Endothelial cell of umbilical vein (primary cell): ENCODE measurements at places on chromosomes 12 and 14. TPM values are rescaled to one million over a fixed set of nuclear protein-coding genes. Genes with fewer than 3 reads are reported as not detected.

- peak overlapping the region; percentile 79 for H3K27ac ChIP-seq
- peak; percentile 69 for DNase-seq
- no peaks in the 10 kb centered on the region for H3K27me3 ChIP-seq
- H3K4me3 ChIP-seq: no peak overlapping the region
Observed at GRCh38 chr12:89461190-89461589, 63.4 kb downstream of the GALNT4 start.

GRCh38 chr12:116538076-116538591 is 21.0 kb upstream of the MAP1LC3B2 start:
- no peak overlapping the region for H3K4me3 ChIP-seq
- no peaks in the 10 kb centered on the region for H3K36me3 ChIP-seq
- DNase-seq: no peak
- H3K27me3 ChIP-seq: no peaks in the 10 kb centered on the region

DNA sequence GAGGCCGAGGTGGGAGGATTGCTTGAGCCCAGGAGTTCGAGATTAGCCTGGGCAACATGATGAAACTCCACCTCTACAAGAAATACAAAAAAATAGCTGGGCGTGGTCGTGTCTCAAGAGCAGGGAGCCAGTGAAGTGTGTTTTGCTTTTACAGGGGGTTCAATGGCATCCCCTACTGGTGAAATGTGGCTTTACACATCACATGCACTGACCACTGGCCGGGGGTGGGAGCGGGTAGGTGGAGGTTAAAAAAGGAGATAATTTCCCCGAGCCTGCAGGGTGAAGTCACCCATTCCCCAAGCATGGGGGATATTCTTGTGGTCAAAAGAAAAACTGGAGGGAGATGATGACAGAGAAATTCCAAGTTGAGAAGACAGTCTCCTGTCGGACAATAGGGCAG is 63.6 kb upstream of the PWP1 start:
- H3K4me1 ChIP-seq: no peaks in the 10 kb centered on the region
- no peak overlapping the region for H3K27ac ChIP-seq
- DNase-seq: no peak

DNA sequence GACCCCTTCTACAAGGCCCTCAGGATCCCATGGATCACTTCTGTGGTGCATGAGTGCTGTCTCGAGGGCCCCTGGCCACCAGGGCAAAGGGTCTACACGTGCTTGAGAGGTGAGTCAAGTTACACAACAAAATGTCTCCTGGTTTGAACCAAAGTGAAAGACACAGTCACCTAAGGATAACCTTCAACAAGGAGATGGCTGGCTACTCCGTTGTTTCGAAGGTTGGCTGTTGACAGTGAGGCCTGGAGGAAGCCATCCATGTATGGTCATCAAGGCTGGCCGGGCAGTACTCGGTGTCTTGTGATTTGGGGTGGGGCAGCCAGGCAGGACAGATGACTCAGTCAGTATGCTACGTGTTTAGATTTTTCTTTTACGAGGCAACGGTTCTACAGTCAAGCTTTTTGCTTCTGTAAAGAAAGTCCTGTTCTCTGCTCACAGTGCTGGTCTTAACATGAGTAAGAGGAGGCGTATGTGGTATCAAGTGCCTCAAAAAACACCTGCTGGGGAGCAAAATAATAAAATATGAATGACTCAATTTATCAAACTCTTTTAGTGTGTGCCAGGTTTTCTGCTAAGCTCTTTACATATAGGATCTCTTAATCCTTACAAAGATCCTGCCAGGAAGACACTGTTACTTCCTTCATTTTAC is 18.0 kb upstream of the NT5DC3 start:
- peaks cover 5% of the 10 kb centered on the region for H3K4me1 ChIP-seq
- H3K27ac ChIP-seq: no peak overlapping the region
- peak; percentile 28 for DNase-seq
- H3K36me3 ChIP-seq: no peaks in the 10 kb centered on the region
- H3K4me3 ChIP-seq: no peak overlapping the region

GRCh38 chr14:25832585-25832984 is 765.2 kb downstream of the NOVA1 start:
- no peak overlapping the region for H3K4me3 ChIP-seq
- H3K36me3 ChIP-seq: no peaks in the 10 kb centered on the region
- H3K27me3 ChIP-seq: no peaks in the 10 kb centered on the region
- H3K27ac ChIP-seq: no peak overlapping the region

GRCh38 chr14:92314182-92314581 is 8.8 kb upstream of the SLC24A4 start:
- no peaks in the 10 kb centered on the region for H3K4me1 ChIP-seq
- DNase-seq: no peak
- no peak overlapping the region for H3K27ac ChIP-seq
- no peaks in the 10 kb centered on the region for H3K27me3 ChIP-seq

- H3K27ac ChIP-seq: no peak overlapping the region
- DNase-seq: no peak
- no peaks in the 10 kb centered on the region for H3K36me3 ChIP-seq
- peaks cover 14% of the 10 kb centered on the region for H3K27me3 ChIP-seq
- no peaks in the 10 kb centered on the region for H3K4me1 ChIP-seq
- H3K4me3 ChIP-seq: no peak overlapping the region
Observed at GRCh38 chr14:51023964-51024363, 70.9 kb downstream of the TRIM9 start.

DNA sequence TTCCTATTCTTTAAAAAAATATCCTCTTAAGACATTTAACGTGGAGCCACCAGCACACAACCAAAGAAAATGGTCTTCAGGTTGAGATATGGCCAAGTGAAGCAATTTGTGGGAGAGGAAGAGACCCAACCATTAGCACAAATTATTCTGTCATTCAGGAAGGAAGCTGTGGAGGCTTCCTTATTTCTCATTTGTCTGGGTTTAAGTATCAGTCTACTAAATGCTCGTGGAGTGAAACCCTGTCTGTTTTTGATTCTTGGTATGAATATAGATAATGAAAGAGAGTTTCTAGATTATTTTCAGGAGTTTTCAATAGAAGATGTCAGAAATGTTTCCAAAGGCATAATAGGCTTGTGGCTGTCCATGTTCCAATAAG is 125.1 kb downstream of the GPR65 start:
- H3K27me3 ChIP-seq: no peaks in the 10 kb centered on the region
- no peaks in the 10 kb centered on the region for H3K36me3 ChIP-seq
- no peak for DNase-seq
- H3K4me3 ChIP-seq: no peak overlapping the region

DNA sequence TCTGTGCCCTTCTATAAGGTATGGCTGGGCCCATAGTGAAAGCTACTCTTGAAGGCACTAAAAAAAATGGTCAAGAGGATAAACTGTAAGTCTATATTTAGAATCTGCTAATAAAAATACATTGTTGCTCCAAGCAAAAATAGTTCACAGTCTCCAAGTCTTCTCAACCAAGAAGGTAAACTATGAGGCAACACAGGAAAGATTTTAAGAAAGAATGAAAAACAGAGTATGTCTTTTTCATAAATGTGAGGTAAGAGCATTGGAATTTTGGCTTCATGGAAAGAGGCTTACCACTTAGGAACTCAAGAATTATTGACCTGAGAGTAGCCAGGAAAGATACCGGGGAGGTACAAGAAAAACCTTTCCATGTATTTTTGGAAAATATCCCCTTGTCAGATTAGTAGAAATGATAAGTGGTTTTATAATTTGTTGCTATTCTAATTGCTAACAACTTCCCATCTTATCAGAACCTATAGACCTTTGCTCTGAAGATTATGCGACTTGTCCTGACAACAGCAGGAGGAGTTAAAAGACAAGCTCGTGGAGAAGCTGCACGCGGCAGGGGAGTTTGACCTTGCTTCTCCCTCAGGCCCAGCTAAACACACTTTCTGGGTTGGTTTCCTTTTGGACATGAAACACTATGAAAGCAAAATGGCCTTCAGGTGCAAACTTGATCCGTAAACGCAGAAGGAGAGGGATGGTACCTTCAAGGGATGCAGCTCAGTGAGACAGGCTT is 238.1 kb downstream of the FOXN3 start:
- DNase-seq: no peak
- no peaks in the 10 kb centered on the region for H3K36me3 ChIP-seq
- H3K4me3 ChIP-seq: no peak overlapping the region

GRCh38 chr14:51446771-51447170 is 204.9 kb upstream of the FRMD6 start:
- H3K27ac ChIP-seq: peak overlapping the region; percentile 36
- no peak overlapping the region for H3K4me3 ChIP-seq
- H3K27me3 ChIP-seq: no peaks in the 10 kb centered on the region
- peaks cover 55% of the 10 kb centered on the region for H3K4me1 ChIP-seq
- H3K36me3 ChIP-seq: no peaks in the 10 kb centered on the region
- peak; percentile 62 for DNase-seq

DNA sequence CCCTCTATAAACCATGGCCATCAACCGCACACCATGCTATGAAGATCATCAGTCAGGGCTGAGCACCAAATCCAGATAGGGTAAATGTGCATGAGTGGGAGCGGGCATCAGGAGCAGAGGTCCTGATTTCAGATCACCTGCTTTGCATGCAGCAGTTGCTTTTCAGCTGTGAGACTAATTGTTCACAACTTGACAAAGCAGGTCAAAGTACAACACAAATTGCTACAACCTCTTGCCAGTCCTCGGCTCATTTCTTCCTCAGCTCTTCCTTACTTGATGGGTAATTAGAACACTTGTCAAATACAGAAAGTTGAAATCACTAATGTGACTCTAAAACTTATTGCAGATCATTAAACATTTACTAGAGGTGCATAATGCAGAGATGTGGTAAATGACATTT is 171.6 kb downstream of the PPM1H start:
- no peak overlapping the region for H3K4me3 ChIP-seq
- DNase-seq: no peak
- no peaks in the 10 kb centered on the region for H3K36me3 ChIP-seq
- H3K27ac ChIP-seq: no peak overlapping the region

DNA sequence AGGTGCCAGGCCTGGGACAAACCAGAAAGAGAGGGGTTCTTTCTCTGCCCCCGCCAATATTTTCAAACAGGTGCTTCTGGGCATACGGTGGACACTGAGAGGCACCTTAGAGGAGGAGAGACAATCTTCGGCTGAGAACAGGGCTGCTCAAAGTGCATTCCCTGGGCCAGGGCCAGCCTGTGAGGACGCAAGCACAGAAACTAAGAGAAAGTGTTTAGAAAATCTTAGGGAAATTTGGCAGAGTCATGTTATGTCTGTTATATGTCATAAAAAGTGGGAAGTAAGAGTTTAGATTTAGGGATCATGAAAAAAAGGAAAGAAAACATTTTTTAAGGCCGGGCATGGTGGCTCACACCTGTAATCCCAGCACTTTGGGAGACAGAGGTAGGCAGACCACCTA is 83.7 kb downstream of the VWF start:
- H3K27ac ChIP-seq: no peak overlapping the region
- DNase-seq: no peak
- H3K4me3 ChIP-seq: no peak overlapping the region
- no peaks in the 10 kb centered on the region for H3K4me1 ChIP-seq
- no peaks in the 10 kb centered on the region for H3K27me3 ChIP-seq

DNA sequence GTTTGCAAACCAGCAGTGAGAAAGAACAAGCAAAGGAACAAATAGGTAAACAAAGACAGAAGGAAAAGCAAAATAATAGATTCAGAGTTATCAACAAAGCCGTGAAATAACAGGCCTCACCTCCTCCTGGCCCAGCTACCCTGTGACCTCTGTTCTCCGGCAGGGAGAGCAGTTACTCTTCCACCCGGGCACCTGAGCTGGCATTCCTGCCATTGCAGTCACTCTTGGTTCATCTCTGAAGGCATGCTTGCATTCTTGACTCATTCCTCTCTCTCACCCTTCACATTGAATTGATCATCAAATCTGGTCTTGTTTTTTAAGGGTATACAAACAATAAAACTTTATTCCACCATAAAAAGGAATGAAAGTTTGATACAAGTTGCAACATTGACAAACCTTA is 95.1 kb downstream of the TTC8 start:
- H3K27me3 ChIP-seq: no peaks in the 10 kb centered on the region
- DNase-seq: no peak
- no peaks in the 10 kb centered on the region for H3K36me3 ChIP-seq

DNA sequence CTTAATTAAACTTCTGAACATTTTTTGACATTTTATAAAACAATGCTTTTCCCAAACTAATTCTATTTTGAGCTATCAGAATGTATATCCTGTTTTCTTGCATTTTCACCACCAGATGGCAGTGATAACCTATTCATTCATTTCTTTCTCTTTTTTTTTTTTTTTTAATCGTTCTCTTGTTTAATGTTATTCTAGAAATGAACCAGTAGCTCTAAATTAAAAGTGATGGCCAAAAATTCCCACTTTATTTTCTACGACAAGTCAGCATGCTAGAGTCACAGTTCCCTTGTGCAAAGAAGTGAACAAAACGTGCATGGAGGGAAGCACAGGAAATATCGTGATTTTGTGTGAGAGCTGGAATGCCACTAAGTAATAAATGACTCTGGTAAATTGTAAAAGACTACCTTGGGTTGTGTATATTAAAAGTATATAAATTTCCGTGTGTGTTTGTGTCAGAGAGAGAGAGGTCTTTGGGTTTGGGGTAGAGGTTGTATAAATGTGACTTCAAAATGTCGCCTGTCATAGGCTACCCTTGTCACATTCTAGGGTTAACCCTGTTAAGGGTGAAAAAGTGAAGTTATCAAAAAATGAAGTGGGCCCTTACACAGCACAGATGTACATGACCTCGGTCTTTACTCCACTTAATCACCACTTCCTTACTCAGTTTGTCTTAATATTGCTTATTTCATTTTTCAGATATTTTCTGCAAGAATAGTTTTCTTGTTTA is 40.4 kb upstream of the LDHB start:
- H3K27me3 ChIP-seq: peaks cover 5% of the 10 kb centered on the region
- DNase-seq: peak; percentile 49
- no peaks in the 10 kb centered on the region for H3K36me3 ChIP-seq
- no peak overlapping the region for H3K27ac ChIP-seq
- no peak overlapping the region for H3K4me3 ChIP-seq

- no peaks in the 10 kb centered on the region for H3K36me3 ChIP-seq
- H3K27me3 ChIP-seq: no peaks in the 10 kb centered on the region
- H3K4me3 ChIP-seq: no peak overlapping the region
- no peak overlapping the region for H3K27ac ChIP-seq
- DNase-seq: no peak
Observed at GRCh38 chr12:52246720-52247621, 13.9 kb downstream of the KRT7 start.

- peak; percentile 51 for DNase-seq
- H3K27me3 ChIP-seq: no peaks in the 10 kb centered on the region
- H3K36me3 ChIP-seq: no peaks in the 10 kb centered on the region
Observed at GRCh38 chr14:51554339-51554920, 97.3 kb upstream of the FRMD6 start.

GRCh38 chr12:45350861-45351260 is 135.0 kb downstream of the ANO6 start:
- no peak overlapping the region for H3K4me3 ChIP-seq
- no peaks in the 10 kb centered on the region for H3K27me3 ChIP-seq
- no peak for DNase-seq

RIPK3 gene
- total RNA-seq: 5.1 and 9.0 TPM in 2 replicates

PTHLH gene
- total RNA-seq: 0.60 and 1.1 TPM in 2 replicates

RPGRIP1 gene
- not detected in 2 replicates for total RNA-seq

RESF1 gene
- 62.1 and 70.0 TPM in 2 replicates for total RNA-seq

PRIMA1 gene
- not detected in 2 replicates for total RNA-seq

C3AR1 gene
- 0.21 and 0.22 TPM in 2 replicates for total RNA-seq

DENND5B gene
- total RNA-seq: 18.3 and 22.0 TPM in 2 replicates
